Stimulated activated CD8-positive, alpha-beta memory T cell treated with anti-CD3 and anti-CD28 coated beads, Interleukin-15, amount 100 ng/mL, for 4 hours (primary cell): ENCODE measurements at places on chromosomes 13 and 19.

GRCh38 chr13:110274687-110275086 is 32.3 kb downstream of the COL4A1 start:
- no peak for DNase-seq

DNA sequence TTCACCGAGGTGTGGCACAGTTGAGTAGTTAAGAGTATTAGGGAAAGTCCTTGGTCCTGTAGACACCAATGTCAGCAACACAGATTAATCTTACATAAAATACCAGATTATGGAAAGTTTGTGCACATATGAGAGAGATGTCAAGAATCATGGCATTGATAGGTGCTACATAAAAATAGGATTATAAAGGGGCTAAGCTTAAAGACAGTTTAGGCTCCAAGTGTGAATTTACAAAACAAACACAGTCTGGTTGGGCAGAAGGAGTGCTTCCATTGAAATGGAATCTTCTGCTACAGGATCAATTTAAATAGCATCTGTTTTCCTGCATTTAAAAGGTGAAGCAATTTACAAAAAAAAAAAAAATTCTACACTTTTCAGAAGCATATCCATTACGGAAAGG is 292.9 kb downstream of the DNAJC15 start:
- DNase-seq = no peak

GRCh38 chr19:14248578-14249011 is 42.6 kb upstream of the ADGRL1 start:
- no peak for DNase-seq

DNA sequence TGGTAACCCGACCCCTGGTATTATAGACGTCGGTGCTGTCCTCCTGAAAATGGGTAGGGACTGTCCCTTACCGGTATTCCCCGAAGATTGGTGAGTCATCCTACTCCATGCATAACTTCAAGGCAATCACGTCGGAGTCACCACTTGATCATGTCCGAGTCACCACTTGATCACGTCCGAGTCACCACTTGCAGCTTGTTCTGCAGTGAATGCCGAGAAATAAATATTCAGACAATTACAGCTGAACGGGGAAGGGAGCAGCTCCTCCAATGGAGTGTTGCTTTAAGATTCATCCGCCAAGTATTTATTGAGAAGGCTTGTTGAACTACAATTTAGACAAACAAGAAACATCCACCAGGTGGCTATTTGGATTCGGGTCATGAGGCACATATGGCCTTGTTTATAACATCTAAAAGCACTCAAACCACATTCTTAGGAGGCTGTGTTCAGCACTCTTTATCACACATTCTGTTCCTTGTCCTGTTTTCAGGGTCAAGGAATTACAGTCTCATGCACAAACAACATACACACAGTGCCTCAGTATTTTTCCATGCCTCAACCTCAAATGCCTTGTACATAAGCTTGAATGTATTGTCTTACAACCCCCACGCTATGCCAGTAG is 43.1 kb downstream of the ZNF726 start:
- DNase-seq = no peak

GRCh38 chr19:46714444-46715106 is 2.3 kb downstream of the PRKD2 start:
- DNase-seq = peak; percentile 54

- DNase-seq = no peak
Observed at GRCh38 chr13:53131361-53131760, 102.7 kb downstream of the OLFM4 start.

- DNase-seq = peak; percentile 54
Observed at GRCh38 chr19:14440049-14440448, 6.9 kb downstream of the PKN1 start.

GRCh38 chr13:19264711-19265110 is 83.1 kb upstream of the TUBA3C start:
- DNase-seq = no peak

DNA sequence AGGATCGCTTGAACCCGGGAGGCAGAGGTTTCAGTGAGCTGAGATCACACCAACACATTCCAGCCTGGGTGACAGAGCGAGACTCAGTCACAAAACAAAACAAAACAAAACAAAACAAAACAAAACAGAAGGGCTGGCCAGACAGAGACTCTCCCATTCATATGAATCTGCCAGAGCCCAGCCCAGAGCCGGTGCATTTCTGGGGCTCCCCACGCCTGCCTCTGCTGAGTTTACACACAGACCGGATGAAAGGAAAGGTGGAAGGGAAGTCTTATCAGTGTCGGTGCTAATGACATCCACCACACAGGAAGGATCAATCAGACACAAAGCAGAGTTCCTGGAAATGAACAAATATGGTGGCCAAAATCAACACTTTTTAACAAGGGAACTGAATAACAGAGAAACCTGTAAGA is 6.8 kb downstream of the TRAPPC6A start:
- no peak for DNase-seq

DNA sequence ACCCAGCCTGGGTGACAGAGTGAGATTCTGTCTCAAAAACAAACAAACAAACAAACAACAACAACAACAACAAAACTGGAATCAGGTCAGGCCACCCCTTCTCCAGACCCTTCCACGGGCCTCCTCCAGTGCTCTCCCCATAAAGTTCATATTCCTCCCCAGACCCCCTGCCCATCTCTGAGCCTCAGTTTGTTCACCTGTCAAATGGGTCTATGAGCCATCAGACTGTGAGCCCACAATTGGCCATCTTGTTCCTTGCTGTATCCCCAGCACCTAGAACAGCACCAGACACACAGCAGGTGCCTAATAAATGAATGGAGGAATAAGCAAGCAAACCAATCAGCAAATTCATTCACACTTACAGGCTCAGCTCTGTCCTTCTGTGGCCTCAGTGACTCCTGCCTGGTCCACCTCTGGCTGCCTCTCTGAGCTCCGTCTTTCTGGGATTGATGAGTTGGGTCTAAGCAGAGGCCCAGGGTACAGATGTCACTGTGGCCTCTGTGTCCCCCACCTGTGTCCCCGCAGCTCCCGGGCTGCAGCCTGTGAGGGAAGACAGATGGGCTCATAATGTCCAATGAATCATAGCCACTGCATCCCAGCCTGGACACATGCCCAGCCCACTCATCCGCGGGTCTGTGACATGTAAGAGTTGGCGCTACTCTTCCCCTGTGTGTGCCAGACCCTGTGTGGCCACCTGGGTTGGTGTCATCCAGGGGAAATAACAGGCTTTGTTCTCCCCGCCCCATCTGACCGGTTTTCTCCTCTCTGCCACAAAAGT is 19.6 kb upstream of the PTPRS start:
- no peak for DNase-seq

DNA sequence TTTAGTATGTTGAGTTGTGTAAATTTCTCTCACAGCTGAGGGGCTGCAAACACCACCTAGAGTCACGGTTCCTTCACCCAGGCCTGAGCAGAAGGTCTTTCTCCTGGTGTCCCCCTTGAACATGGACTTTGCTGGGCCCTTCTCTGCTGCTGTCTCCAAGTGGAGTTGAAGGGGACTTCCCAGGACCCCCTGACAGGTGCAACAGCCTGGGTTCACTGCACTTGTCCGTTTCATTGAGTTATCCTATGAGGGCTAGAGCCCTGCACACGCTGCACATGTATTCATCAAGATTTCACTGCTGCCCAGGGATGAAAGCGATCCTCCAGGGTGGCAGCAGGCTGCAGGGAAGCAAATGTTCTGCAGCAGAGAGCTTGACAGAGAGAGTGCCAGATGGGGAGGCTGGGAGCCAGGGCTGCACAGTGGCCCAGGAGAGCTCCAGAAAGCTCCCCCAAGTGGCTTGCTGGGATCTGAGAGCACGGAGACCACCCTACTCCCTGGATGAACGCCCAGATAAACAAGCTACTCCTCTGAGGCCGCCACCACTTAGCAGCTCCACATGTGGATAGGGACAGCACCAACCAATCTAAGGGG is 10.3 kb downstream of the TMEM272 start:
- no peak for DNase-seq

DNA sequence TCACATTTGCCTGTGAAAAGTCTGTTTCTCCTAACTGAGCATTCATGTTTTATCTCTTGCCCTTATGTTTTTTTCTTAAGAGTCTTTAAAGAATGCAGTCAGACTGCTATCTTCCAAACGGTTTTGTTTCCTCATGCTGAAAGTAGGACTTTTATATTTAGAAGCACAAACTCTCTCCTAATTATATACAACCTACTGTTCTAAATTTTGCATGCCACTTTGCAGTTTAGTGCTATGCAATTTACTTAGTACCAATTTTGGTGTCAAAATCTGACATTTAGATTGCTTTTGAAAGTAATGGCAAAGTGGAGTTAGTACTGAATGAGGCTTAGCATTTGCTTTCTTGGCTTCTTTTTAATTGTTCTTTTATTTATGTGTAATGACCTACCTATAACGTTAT is 55.1 kb upstream of the PCDH20 start:
- DNase-seq = no peak

GRCh38 chr13:29429286-29429900 is 166.1 kb downstream of the SLC7A1 start:
- DNase-seq = no peak
